ENCODE measurements at places on chromosomes 1 and 21.

GRCh38 chr1:182206626-182207239 lies 145.2 kb upstream of the ZNF648 start:
- no peak for ATAC-seq

DNA sequence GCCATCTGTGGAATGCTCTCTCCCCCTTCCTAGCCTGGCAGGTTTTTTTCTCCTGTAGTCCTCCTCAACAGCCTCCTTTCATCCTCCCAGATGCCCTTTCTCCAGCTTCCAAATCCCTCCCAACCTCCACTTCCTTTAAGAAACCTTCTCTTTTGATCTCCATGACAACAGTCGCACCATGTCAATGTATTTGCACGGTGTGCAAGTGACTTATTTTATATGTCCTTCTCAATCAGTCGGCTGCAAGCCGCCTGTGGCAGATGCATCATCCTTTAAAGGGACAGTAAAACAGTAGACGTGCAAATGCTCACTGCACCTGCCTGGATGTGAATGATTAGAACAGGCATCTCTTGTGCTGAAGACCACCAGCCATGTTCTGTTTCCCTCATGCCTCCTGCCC lies 285.2 kb downstream of the PCP4 start:
- no peak for ATAC-seq

GRCh38 chr1:196437671-196438070 lies 170.6 kb downstream of the KCNT2 start:
- ATAC-seq: no peak

- no peak for ATAC-seq
These were observed 56.4 kb downstream of the SASS6 start for GRCh38 chr1:100076319-100076718.

DNA sequence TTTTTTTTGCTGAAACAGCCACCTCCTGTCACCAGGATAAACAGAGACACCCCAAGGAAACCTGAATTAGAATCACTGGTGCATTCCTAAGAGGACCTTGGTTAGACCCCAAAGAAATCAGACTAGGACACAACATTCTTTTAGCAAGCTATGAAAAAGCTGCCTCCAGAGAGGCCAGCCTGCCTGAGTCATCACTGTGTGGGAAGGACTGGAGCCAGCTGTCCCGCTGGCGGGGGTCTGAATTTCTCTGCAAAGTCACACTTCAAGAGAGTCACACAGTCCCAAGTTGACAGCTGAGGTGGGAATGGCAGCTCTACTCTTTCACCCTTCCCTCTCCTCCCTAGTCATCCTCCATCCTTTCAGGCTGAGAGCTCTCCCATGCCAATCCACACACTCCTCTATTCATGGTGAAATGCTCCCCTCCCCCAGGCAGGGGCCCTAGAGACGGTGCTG lies 405.0 kb upstream of the POU3F1 start:
- no peak for ATAC-seq

DNA sequence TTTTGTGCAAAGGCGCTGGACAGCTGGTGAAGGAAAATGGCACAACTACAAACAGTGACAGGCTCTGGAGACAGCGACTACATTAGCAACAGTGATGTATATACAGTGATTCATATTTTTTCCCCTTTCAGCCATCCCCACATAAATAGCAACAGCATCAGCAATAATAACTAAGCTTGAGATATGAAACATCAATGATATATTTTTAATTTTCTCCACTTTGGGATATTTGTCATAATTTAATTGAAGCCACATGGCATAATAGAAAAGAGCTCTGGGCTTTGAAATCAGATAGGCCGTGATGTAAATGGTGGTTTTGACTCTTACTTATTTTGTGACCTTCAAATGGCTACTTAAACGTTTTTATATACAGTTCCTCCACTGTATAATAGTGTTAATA lies 764.3 kb upstream of the PRMT6 start:
- ATAC-seq: no peak

DNA sequence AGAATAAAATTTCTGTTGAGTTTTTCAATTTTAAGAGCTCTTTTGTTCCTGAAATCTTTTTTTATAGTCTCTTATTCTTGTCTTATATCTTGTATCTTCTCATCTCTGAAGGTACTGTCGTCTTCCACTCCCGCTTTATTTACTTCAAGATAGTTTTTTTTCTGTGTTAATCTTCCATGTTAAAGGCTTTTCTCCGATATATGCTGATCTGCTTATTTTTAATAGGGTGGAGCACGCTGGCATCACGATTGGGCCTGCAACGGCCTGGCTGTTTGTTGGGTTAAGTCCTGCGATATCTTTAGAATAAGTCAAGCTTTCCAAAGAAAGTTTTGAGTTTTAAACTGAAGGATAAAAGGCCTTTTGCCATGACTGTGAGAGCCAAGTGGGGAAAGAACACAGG lies 35.7 kb downstream of the MRPS6 start:
- no peak for ATAC-seq

DNA sequence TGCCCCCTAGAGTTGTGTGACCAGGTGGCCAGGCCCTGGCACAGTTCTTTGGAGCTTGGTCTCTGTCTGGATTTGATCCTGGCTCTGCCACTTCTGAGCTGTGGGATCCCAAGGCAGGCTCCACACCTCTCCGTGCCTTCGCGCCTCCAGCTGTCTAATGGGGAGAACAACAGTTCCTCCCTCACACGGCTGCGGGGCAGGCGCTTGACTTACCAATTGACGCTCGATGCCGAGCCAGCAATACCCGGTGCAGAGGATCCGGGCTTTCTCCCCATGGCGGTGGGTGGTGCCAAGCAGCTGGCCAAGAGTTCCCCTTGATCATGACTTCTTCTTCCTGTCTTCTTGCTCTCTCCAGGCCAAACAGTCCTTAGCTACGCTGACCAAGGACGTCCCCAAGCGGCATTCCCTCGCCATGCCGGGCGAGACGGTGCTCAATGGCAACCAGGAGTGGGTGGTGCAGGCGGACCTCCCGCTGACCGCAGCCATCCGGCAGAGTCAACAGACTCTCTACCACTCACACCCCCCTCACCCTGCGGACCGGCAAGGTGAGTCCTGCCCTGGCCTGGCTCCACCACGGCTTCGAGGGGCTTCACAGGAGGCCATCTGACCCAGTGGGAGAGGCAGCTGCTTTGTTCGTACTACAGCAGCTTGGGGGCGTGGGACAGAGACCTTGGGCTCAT lies 97.7 kb upstream of the TMEM51 start:
- ATAC-seq: no peak

GRCh38 chr1:93095804-93096585 lies 16.9 kb downstream of the MTF2 start:
- ATAC-seq: no peak

- ATAC-seq: no peak
These were observed 283.5 kb downstream of the S1PR1 start for GRCh38 chr1:101520302-101520701.

DNA sequence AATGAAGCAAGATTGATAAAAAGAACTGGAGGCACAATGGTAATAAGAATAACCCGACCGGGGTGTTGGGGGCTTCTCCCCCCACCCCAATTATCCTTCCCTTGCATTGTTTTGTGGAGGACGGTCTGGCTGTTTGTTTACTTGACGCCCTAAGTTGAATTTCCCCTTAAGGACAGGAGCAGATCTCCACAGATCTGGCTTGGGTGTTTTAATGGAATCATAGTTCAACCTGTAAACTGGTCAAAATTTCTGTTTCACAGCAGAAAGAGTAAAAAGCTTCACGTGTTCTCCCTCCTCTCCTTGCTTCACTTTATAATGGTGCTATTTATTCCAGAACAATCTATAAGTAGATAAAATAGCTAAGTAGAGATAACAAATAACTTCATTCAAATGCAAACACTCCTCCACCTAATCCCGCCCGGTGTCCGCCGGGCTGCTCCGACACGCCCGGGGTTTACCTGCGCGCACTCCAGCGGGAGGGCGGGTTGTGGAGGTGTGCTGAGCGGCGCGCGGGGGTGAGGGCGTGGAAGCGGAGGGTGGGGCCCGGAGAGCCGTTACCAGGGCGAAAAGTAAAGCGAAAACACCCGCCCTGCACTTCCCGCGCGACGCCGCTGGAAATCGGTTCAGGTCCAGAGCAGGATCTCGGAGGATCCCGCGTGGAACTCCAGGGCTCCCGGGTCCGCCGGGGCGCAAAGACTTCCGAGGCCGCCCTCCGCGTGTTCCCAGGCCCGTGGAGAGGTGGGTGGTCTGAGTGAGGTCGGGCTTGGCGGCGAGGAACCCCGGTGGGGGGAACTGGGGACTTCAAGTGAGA lies 2.0 kb upstream of the ATF3 start:
- no peak for ATAC-seq

GRCh38 chr1:241677201-241677600 lies 25.1 kb downstream of the WDR64 start:
- ATAC-seq: no peak

DNA sequence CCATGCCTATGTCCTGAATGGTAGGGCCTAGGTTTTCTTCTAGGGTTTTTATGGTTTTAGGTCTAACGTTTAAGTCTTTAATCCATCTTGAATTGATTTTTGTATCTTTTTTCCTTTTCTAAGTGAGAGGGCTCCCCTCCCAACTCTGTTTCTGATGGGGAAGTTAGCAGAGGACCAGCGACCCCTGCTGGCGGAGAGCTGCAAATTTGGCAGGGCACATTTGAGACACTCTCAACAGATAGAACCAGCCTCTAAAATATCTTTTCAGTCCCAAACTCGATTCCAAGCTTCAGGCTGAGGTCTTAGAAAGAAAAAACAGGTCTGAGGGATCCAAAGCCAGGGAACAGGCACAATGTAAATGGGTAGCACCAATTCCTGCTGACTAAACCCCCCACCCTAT lies 32.5 kb downstream of the LRRC3 start:
- ATAC-seq: no peak

GRCh38 chr1:151238467-151238739 lies 16.1 kb upstream of the PSMD4 start:
- ATAC-seq: no peak

- no peak for ATAC-seq
These were observed 99.5 kb upstream of the BMP8A start for GRCh38 chr1:39391691-39392679.

- ATAC-seq: no peak
These were observed 659.1 kb downstream of the MRPL39 start for GRCh38 chr21:24948186-24948585.

GRCh38 chr1:92975551-92976232 lies 14.4 kb upstream of the DIPK1A start:
- peak; percentile 88 for ATAC-seq

GRCh38 chr1:162535501-162535900 lies 26.0 kb upstream of the UAP1 start:
- ATAC-seq: no peak

- ATAC-seq: peak; percentile 62
These were observed 57.0 kb downstream of the PTP4A2 start for GRCh38 chr1:31880957-31881687.

- peak; percentile 43 for ATAC-seq
These were observed 21.8 kb upstream of the SDHB start for GRCh38 chr1:17075470-17076255.

DNA sequence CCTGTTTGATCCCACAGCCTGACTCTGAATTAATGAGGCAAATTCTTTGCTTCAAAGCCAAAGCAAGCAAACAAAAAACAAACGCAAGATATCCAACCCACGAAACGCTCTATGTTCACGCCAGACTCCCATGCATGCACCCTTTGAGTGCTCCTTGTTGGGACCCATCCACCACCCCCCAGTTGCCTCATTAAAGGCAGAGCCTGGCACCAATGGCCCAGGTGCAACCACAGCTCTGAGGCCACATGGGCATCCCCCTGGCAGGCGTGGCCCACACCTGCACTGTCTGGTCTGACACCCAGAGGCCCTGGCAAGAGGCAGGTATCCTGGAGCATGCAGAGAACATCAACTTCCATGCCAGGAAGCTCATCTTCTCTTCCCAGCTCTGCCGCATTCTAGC lies 1.1 kb upstream of the PADI4 start:
- no peak for ATAC-seq

DNA sequence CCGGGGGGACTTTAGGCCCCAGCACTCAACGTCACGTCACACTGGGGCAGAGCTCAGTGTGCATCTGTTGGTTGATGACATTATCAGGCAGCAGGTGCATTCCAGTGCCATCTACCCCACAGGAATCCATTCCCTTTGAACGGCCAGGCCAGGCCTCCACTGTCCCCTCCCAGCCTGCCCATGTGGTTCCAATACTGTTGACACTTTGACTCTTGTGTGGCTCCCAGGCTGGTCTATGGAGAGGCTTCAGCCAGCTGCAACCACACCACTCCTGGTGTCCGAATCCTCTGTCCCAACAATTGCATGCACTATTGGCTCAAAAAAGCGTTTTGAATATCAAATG lies 92.0 kb upstream of the SIM2 start:
- no peak for ATAC-seq

GRCh38 chr1:46043458-46044017 lies 88.9 kb downstream of the PIK3R3 start:
- peak; percentile 100 for ATAC-seq

GRCh38 chr1:48576565-48576964 lies 104.6 kb upstream of the SPATA6 start:
- no peak for ATAC-seq

DNA sequence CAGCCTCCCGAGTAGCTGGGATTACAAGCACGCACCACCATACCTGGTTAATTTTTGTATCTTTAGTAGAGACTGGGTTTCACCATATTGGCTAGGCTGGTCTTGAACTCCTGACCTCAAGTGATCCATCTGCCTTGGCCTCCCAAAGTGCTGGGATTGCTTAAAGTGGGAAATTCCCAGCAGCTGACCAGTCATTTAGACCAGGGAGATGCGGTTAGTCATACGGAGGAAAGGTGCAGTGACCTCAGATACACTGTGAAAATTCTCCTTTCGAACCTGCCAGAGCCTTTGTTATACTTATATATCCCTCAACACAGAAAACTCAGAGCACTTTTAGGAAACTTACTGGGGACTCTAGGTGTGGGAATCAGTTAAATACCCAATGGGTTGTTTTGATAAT lies 39.6 kb downstream of the MAP10 start:
- no peak for ATAC-seq

- no peak for ATAC-seq
These were observed 16.9 kb downstream of the RPTN start for GRCh38 chr1:152141971-152142584.

GRCh38 chr1:150194381-150195031 lies 41.4 kb downstream of the ANP32E start:
- no peak for ATAC-seq

GRCh38 chr21:41322496-41323382 lies 6.1 kb downstream of the FAM3B start:
- no peak for ATAC-seq

- ATAC-seq: no peak
These were observed 31.0 kb downstream of the KIF21B start for GRCh38 chr1:200992382-200993048.

Measured in stimulated activated memory B cell treated with anti-CD40 and anti-IgM and Interleukin-4, amounts not matched to agents 10 μg/mL and 1 μg/mL and 100 μg/mL, for 72 hours (primary cell).